ENCODE measurements at places on chromosomes 6 and 20.

- no peak for DNase-seq
Measured at GRCh38 chr6:13380761-13381160, 52.4 kb upstream of the TBC1D7 start.

DNA sequence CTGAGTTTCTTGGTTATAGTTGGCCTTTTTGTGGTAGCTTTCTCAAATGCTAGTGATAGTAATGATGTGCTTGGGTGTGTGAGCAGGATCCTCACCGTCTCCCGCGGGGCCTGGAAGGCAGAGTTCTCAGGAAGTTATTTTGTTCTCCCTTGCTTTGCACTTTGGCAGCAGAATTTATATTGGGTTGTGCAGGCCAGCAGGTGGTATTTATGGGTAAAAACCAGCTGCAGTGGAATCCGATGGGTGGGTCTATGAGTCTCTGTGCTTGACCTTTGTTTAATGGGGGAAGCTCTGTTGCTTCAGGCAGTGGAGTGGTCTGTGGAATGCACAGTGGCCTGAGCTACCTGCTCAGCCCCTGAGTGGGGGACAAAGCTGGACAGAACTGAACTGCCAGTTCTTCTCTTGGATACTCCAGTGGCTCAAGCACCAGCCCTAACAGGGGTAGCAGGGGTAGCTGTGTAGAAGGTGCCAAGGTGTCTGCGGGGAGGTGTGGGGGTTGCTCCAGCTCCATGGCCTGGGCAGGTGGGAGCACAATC is 27.3 kb downstream of the IGF2R start:
- no peak for DNase-seq

GRCh38 chr20:47221036-47221625 is 135.4 kb downstream of the ZMYND8 start:
- DNase-seq = no peak

DNA sequence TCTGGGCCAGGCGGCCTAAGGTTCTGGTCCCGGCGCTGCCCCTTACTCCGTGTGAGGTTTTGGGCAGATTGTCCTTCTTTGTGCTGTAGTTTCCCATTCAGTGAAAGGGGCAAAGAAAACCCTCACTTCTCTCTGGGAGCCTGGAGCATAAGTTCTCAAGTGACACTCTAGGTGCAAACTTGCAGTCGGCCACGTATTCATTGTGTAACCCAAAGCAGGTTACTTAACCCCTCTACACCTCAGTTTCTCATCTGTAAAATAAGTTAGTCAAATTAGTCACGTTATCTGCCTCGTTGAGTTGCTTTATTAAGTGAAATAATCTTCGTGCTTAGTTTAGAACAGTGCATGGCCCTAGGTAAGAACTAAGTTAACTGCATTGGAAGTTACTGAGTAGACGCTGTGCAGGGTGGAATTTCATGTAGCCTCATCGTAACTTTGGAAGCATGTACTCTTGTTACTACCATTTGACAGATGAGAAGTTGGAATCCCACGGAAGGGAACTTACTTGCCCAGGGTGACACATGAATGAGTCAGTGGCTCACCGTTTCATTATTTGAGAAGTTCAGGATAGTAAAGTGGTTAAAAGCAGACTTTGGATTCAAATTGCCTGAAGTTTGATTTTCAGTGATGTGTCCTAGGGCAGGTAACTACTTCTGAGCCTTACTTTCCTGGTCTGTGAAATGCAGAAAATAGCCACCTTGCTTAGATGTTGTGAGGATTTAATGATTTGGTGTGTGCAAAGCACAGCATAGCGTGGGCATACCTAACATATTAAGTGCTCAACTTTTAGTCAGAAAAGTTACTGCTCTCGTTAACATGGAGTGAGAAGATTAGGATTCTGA is 556 bp upstream of the MROH8 start:
- DNase-seq = no peak

GRCh38 chr6:41546475-41546865 is 289 bp downstream of the FOXP4 start:
- DNase-seq = no peak
